Diencephalon (tissue), 1 donor: ENCODE measurements at places on chromosomes 3 and 15. TPM values are rescaled to one million over a fixed set of nuclear protein-coding genes. Genes with fewer than 3 reads are reported as not detected.

The MYLK gene
- 13.6 TPM for total RNA-seq

The MOBP gene
- 0.92 TPM for total RNA-seq

The CYP8B1 gene
- not detected for total RNA-seq

The TMEM158 gene
- 18.9 TPM for total RNA-seq

The TMEM45A gene
- 7.6 TPM for total RNA-seq

The FEZF2 gene
- 1.6 TPM for total RNA-seq

The GREM1 gene
- total RNA-seq: under 0.01 TPM

The GP9 gene
- total RNA-seq: not detected

The EOMES gene
- total RNA-seq: 1.6 TPM

The APEH gene
- total RNA-seq: 75.2 TPM

The ZCWPW2 gene
- total RNA-seq: 2.8 TPM

The EBLN2 gene
- total RNA-seq: 5.3 TPM

The IL1RAP gene
- 11.5 TPM for total RNA-seq

The SPINK8 gene
- not detected for total RNA-seq

The GNAI2 gene
- total RNA-seq: 108 TPM

The MINAR1 gene
- 41.8 TPM for total RNA-seq

The MEF2A gene
- 70.8 TPM for total RNA-seq

The UBE2E2 gene
- 46.4 TPM for total RNA-seq

The TXNRD3 gene
- 15.7 TPM for total RNA-seq

The MYD88 gene
- total RNA-seq: 3.2 TPM

The CTXN2 gene
- 1.6 TPM for total RNA-seq
